HFFc6 (cell line): ENCODE measurements at places on chromosomes 13 and 19. TPM values are rescaled to one million over a fixed set of nuclear protein-coding genes. Genes with fewer than 3 reads are reported as not detected.

GRCh38 chr19:590396-590745 is 690 bp downstream of the HCN2 start:
- DNase-seq = no peak

DNA sequence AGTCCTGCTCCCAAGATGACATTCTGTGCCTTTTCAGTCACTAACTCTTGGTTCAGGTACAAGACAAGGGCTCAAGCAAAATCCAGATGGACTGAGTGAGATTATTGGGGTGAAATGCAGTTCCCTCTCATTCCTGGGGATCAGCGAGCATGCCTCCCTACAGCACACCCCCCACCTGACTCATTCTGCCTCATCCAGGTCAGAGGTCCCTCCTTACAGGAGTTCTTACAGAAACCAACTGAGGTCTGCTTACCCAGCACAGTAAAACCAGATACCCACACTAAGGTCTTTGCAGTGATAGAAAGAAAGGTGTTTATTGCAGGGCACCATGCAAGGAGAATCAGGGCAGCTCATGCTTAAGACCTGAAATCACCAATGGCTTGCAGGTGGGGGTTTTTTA is 21.6 kb upstream of the MRI1 start:
- peak; percentile 50 for DNase-seq

DNA sequence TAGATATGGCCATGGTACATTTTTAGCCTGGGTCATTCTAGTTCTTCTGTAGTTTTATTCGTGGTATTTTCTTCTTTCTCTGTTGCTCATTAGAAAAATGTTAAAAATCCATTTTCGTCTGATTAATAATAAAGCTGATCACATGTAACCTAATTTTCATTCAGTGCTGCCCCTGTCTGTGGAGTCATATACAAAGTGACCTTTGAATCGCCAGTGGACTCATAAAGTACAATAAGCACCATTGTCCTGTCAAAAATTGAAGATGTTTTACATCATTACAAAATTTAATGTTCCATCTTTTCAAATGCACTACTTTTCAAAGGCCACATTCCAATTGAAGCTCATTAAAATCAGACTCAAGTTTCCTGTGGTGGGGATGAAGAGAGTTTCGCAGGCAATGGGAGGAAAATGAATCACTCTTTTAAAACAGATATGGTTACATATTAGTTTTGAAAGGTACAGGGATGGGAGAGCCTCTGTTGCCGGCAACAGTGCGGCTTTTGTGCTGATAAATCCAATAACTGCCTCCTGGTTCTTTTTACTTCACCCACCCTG is 205.4 kb downstream of the ZNF536 start:
- DNase-seq = no peak

DNA sequence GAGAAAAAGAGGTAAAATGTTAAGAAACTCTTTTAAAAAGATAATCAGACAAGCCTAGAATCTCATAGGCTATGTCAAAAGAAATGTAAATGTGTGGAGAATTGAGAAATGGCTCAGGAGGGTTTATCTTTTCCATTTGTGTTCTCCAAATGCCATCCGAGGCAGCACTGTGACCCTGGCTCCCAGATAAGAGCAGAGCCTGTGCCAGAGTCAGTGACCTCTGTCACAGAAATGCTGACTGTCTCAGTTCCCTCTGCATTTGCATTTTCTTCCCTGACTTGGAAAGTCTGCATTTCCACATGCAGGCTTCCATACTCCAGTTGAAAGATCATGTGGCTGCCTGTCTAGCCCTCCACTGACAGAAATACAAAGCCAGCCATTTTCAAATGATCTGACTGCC is 42.0 kb downstream of the SERTM1 start:
- no peak for DNase-seq

GRCh38 chr19:1365319-1366269 is 18.1 kb upstream of the NDUFS7 start:
- no peak for DNase-seq

- no peak for DNase-seq
Measured at GRCh38 chr19:28876609-28877123, 336.3 kb downstream of the UQCRFS1 start.

DNA sequence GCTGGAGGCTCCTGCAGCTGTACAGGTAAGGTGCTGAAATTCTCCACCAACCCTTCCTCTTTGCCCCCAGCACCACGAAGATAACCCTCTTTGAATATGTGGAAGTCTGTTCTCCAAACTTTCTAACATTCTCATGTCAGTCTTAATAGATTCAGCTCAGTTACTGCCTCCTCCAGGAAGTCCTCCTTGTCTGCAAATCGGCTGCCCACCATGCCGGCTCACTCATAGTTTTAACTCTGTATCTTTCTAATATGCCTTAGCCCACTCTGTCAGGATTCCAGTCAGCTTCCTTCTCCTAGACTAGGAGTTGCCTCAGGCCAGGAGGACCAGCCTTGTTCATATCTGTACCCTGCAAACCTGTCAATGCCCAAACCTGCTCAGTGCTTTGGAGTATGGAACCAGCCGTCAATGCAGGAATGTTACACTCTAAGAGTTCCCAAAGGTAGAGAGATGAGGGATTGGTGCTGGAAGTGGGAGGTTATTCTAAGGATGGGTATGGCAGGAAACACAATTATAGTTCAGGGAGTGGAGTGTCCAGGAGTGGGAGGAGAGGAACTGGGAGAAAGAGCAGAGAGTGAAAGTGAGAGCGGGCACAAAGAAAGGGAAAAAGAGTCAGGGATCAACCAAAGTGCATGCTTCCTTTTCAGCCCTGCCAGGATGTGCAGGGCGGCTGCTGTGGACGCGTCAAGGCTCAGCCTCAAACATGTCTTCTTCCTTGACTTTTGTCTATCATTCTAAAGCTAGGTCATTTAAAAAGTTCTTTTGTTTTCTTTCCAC is 38.0 kb upstream of the ALOX5AP start:
- DNase-seq = no peak

- DNase-seq = no peak
Measured at GRCh38 chr13:108120856-108121255, 94.5 kb downstream of the LIG4 start.

GRCh38 chr19:38739440-38740256 is 4.6 kb downstream of the CAPN12 start:
- no peak for DNase-seq

DNA sequence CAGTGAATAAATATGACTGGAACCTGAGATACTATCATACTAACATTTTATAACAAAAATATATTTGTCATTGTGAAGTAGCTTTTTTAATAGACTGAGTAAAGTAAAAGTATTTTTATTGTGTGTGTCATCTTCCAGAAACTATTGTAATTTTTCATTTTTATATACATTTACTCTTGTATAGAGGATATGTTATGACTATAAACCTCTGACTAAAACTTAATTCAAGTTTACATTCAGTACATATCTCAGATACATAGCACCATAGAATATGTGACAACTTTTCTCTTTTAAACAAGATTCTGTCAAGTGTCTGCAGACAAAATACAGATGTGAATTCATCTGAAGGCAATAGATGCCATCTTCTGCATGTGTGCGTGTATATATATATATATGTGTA is 704.3 kb downstream of the SLITRK1 start:
- DNase-seq = no peak

DNA sequence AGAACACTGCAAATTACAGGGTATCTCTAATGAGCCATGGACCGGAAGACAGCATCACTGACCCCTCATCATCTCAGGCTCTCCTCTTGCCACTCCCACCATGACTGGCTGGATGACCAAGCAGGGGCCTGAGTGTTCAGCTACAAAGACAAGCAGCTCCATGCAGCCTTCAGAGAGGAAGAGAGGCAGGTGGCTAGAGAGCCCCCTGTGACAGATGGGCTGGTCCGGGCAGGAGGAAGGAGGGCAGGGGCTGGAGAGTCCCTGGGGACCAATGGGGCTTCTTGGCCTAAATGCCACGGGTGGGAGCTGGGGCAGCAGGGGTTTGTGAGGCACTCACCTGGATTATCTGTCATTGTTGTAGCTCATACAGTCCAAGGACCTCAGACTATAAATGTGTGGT is 12.8 kb upstream of the RASA3 start:
- no peak for DNase-seq

- DNase-seq = no peak
Measured at GRCh38 chr19:368630-369024, 24.0 kb upstream of the MIER2 start.

GRCh38 chr19:49591731-49592485 is 926 bp downstream of the PRR12 start:
- DNase-seq = peak; percentile 44

DNA sequence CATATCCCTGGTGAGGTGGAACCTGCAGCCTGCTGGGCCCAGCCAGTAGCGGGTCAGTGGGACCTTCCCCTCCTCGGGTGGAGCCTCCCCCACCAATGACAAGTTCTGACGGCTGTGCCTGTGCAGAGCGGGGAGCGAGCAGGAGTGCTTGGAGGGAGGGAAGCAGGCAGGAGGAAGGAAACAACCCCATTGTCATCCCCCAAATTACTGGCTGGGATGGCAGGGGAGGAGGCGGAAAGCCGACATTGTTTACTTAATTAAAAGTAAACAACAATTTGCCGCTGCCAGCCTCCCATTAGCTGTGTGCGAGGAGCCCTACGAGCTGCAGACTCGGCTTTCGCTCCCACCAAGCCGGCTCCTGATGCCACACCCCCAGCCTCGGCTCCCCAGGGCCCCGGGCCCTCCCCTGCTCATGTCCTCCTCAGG is 45.5 kb downstream of the LYL1 start:
- DNase-seq = no peak

- peak; percentile 21 for DNase-seq
Measured at GRCh38 chr13:31545616-31546015, 193.7 kb upstream of the RXFP2 start.

DNA sequence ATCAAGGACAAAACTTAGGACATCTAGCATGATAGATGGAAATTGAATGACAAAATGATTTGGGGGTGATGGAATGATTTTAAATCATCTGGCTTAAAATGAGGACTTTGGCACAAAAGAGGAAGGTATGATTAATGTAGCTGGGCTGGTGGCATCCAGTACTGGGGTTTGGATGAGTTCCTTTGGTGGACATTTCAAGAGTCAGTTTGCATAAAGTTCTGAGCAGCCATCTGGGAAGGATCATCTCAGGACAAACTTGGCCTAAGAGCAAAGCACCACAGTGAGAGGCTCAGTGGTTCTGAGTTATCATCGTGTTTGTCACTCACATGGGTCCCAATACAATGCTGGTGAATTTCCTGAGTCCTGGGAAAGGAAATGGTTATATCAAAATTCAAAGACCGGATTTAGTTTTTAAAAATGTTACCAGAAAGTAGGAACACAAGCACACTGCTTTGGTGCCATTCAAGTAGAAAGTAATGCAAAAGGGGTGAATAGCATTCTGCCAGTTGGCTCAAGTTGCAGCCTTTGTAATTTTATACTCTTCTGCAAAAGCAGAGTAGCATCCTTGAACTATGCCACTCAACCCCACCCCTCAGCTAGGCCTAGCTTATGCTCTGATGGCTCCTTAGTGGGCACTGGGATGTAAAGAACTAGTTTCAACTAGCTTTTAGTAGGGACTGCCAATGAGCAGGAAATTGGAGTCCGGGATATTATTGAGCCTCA is 219.0 kb downstream of the COG6 start:
- DNase-seq = no peak

DNA sequence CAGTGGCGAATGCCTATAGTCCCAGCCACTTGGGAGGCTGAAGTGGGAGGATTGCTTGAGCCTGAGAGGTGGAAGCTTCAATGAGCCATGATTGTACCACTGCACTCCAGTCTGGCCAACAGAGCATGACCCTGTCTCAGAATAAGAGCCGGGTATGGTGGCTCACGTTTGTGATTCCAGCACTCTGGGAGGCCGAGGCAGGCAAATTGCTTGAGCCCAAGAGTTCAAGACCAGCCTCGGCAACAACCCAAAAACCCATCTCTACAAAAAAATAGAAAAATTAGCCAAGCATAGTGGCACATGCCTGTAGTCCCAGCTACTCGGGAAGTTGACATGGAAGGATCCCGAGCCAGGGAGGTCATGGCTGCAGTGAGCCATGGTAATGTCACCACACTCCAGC is 5.3 kb upstream of the NECTIN2 start:
- no peak for DNase-seq

DNA sequence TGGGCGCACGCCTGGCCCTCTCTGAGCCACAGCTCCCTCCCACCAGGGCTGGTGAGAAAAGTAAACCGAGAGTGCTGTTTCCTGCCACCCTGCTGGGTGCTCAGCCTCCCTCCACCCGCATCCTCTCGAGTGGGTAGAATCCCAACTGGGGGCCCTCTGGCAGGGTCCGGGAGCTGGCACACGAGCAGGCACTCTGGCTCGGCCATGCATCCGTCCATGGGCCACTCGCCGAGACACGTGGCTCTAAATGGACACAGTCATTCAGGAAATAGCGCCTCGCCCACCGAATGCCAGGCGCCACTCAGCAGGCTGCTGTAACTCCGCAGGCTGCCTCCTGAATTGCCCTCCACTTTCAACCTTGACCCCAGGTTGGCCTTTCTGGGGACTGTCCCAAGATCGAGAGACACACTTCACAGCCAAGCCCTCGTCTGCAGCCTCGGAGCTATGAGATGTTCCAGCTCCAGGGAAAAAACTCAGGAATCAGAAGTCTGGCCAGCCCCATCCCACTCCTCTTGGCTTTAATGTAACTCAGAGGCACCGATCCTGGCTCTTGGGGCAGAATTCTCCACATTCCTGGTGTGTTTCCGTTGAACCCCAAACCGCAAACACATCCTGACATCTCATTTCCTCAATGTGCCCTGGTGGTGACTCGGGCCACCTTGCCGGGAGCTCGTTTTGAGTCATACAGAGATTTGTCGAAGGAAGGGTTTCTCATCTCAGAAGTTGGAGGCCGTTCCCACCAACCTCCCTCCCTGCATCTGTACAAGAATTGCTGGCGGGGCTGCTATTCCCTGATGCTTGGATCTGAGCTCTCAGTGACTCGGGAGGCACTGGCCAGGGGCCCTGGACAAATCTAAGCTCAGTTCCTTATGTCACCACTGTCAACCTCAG is 14.1 kb downstream of the KLF2 start:
- DNase-seq = peak; percentile 93

DNA sequence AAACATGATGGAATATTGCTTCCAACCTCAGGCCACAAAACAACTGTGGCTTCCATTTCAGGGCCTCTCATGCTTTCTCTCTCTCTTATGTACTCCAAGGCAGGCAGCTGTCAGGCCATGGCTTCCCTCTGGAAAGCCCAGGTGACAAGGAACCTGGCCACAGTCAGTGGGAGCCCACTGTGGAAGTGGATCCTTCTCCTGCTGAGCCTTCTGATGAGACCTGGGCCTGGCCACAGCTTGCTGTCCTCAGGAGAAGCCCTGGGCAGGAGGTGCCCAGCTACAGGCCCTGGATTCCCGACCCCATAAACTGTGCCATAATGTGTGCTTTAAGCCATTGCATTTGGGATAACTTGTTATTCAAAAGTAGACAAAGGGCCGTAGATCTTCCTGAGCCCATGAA is 71.2 kb downstream of the SPACA7 start:
- no peak for DNase-seq

ZNF536 gene
- not detected in 3 replicates for total RNA-seq

IZUMO2 gene
- total RNA-seq = not detected in 3 replicates

WDR62 gene
- total RNA-seq = 6.5 and 12.5 TPM in 2 replicates

ABHD8 gene
- total RNA-seq = 6.7 to 9.9 TPM (median 9.8 TPM) in 3 replicates

LRRC4B gene
- 0.08 to 0.09 TPM in 2 of 3 replicates, not detected in the other for total RNA-seq
